ENCODE measurements at places on chromosomes 2 and 18.

DNA sequence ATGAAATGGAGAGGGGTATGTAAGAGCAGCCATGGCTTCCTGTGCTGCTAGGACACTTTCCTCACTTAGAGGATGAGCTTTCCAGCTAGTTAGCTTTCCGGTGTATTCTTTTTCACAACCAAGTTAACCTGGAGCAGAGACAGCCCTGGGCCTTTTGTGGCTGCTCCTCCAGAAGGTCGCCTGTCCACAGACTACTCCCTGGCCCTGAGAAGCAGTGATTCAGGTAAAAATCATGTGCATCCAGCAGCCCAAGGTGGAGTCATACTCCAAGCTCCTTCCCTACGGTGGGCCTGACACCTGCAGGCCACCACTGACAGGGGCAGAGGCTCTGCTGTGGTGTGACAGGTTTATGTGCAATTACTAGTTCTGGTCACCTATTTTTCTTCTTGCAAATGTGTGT is 187.2 kb downstream of the ANKRD30B start:
- DNase-seq: no peak
- H3K27ac ChIP-seq: no peak overlapping the region
- H3K36me3 ChIP-seq: no peaks in the 10 kb centered on the region
- H3K4me1 ChIP-seq: no peaks in the 10 kb centered on the region
- no peak overlapping the region for H3K4me3 ChIP-seq

GRCh38 chr2:186017278-186017677 is 278.7 kb downstream of the FSIP2 start:
- H3K27me3 ChIP-seq: no peaks in the 10 kb centered on the region
- no peak overlapping the region for H3K27ac ChIP-seq
- no peaks in the 10 kb centered on the region for H3K4me1 ChIP-seq
- no peak for DNase-seq

DNA sequence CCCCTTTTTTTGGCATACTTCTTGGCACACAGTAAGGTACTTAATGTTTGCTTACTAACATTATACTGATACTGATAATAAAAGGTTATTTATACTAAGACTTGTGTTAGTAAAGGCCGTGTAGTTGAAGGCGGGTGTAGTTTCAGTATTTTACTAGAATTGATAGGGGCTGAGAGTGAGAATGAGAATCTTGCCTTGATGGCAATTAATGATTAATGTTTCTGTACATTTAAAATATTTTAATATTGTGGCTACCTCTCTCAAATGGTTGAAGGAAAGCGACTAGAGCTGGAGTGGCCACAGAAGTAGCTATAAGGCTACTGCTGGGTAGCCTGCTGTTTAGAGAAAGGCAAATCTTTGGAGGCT is 29.3 kb downstream of the PELI1 start:
- H3K4me1 ChIP-seq: peaks cover 2% of the 10 kb centered on the region
- no peak for DNase-seq
- H3K27me3 ChIP-seq: no peaks in the 10 kb centered on the region
- no peak overlapping the region for H3K4me3 ChIP-seq

DNA sequence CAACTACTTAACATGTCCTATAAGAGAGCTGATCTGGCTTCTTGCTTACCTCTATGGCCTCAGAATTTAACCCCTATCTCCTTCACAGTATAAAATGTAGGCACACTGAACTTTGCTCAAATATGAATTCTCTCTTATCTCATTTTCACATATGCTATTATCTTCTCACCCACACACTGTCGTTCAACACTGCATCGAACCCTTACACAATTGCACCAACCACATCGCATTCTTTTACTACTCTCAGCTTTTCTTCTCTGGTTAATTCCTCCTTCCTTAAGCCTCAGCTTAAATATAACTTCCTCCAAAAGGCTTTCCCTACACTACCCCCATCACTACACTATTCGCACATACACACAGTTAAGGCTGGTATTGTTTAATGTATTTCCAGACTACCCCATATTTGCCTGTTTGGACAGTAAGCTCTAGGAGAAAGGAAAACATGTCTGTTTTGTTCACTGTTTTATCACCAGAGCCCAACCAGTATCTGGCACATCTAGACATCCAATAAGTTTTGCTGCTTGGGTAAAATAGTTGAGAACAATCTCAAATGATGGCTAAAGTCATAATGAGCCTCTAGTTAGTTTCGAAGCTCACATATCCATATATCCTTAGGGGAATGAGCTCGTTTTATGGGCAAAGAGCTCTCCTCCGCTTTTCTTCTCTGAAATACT is 47.7 kb downstream of the HIBCH start:
- no peak overlapping the region for H3K4me3 ChIP-seq
- DNase-seq: no peak
- H3K27me3 ChIP-seq: no peaks in the 10 kb centered on the region
- H3K4me1 ChIP-seq: no peaks in the 10 kb centered on the region
- no peak overlapping the region for H3K27ac ChIP-seq
- no peaks in the 10 kb centered on the region for H3K36me3 ChIP-seq

DNA sequence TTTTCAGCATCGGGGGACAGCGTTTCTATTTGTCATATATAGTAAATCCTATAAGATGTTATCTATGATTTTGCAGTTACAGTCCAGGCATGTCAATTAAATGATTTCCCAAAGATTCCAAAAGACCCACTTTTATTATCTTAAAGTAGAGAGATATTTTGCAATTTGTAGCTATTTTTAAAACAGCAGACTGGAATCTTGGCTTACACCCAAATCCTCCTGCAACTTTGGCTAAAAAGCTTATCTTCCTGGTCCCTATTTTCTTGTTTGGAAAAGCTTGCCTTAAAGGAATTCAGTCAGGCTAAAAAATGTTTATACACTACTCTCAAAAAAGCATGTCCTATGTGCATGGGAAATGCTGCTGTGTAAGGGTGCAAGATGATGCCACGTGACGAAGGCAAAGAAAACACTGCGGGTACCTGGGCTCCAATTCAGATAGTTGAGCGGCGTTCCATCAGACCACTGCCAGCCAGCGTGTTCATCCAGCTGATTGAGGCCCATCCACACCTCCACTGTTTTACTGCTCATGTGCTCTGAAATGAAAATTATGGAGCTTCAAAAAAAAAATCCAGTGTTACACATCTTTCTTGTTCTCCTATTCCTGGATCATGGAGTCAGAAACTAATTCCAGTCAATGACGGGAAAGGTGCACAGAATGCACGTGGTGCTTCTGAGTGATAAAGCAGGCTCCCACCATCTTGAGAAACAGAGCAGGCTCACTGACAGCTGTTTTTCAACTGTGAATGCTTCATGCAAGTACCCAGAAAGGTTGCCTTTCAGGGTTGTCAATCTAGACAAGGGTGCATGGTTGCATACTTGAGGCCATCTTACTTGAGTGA is 33.8 kb downstream of the PLA2R1 start:
- H3K36me3 ChIP-seq: no peaks in the 10 kb centered on the region
- H3K27me3 ChIP-seq: peaks cover 2% of the 10 kb centered on the region
- H3K4me1 ChIP-seq: no peaks in the 10 kb centered on the region
- DNase-seq: no peak

DNA sequence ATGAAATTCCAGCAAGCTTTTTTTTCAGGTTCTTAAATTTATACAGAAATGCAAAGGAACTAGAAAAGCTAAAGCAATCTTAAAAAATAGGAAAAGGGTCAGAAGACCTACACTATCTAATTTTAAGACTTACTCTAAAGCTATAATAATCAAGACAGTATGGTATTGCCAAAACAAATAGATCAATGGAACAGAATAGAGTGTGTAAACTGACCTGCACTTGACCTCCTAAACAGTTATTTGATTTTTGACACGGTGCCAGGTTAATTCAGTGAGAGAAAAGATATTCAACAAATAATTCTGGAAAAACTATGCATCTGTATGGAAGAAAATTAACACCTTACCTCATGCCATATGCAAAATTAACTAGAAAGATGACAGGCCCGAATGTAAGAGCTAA is 73.6 kb downstream of the OLA1 start:
- no peak overlapping the region for H3K27ac ChIP-seq
- peaks cover 12% of the 10 kb centered on the region for H3K36me3 ChIP-seq
- DNase-seq: no peak
- H3K27me3 ChIP-seq: no peaks in the 10 kb centered on the region
- no peak overlapping the region for H3K4me3 ChIP-seq

DNA sequence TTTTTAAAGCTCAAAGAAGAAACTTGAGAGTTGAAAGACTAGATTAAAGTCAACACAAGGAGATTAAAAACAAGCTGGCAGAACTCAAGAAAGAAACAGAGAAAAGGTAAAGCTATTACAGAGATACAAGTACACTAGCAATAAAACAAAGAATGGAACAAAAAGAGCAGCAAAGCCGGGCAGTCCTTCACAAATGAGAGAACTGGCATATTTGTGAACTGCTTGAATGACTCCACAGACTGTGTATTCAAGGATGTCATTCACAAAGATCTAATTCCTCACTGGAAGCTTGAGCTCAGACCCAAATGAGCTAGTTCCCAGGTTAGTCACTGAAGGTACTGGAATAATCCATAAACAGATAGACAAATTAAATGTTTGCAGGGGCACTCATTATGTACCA is 318.0 kb downstream of the MYCN start:
- H3K36me3 ChIP-seq: no peaks in the 10 kb centered on the region
- H3K27me3 ChIP-seq: no peaks in the 10 kb centered on the region
- peaks cover 10% of the 10 kb centered on the region for H3K4me1 ChIP-seq
- DNase-seq: no peak
- H3K27ac ChIP-seq: no peak overlapping the region
- no peak overlapping the region for H3K4me3 ChIP-seq

GRCh38 chr2:205217004-205217403 is 465.3 kb upstream of the NRP2 start:
- no peaks in the 10 kb centered on the region for H3K36me3 ChIP-seq
- H3K27ac ChIP-seq: no peak overlapping the region
- no peaks in the 10 kb centered on the region for H3K27me3 ChIP-seq
- no peaks in the 10 kb centered on the region for H3K4me1 ChIP-seq
- no peak for DNase-seq

DNA sequence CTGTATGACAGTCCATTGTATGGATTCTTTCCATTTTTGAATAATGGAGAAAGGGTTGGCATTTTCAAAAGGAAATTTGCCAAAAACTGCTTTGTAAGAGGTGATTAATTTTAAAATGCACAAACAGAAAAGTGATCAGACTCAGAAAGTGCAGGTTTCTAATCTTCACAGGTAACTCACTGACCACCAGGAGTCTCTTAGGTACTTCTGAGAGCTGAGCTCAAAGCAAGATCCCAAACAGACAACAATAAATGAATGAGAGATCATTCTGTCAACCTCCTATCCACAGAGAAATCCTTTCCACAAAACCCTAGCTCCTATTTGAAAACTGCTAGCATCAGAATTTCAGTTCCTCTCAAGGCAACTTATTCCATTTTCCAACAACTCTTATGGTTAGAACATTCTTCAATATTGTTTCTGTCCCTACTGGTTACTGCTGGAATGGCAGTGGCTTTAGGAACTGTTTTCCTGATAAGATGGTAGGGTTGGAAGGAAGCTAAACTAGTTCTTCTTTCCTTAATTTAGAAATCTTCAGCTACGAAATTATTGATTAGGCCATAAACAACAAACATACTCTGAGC is 20.6 kb upstream of the HAAO start:
- no peaks in the 10 kb centered on the region for H3K27me3 ChIP-seq
- no peak for DNase-seq
- H3K36me3 ChIP-seq: no peaks in the 10 kb centered on the region
- H3K4me3 ChIP-seq: no peak overlapping the region

DNA sequence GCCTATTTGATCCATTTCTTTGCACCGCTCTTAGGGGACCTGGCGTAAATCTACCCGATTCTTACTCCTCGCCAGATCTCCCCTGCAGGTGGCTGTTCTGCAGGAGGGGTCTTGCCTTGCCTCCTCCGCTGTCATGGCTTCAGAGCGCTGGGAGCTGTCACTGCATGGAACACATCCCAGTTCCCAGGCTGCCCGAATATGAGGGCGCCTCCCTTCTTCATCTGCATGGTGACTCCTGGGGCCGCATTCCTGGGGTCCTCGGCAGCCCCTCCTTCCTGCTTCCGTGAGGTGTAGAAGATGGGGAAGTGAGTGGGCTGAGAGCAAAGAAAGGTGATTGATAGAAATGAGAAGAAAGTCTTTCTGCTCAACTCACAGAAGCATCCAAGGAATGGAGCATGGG is 27.3 kb upstream of the COPS8 start:
- H3K4me1 ChIP-seq: peaks cover 7% of the 10 kb centered on the region
- no peaks in the 10 kb centered on the region for H3K36me3 ChIP-seq
- no peak overlapping the region for H3K27ac ChIP-seq
- no peak for DNase-seq
- no peaks in the 10 kb centered on the region for H3K27me3 ChIP-seq

- H3K4me1 ChIP-seq: no peaks in the 10 kb centered on the region
- DNase-seq: no peak
- H3K36me3 ChIP-seq: no peaks in the 10 kb centered on the region
- H3K27ac ChIP-seq: no peak overlapping the region
- no peaks in the 10 kb centered on the region for H3K27me3 ChIP-seq
These were observed 91.4 kb upstream of the TACR1 start for GRCh38 chr2:75290600-75291150.

- H3K36me3 ChIP-seq: no peaks in the 10 kb centered on the region
- H3K27ac ChIP-seq: no peak overlapping the region
- no peaks in the 10 kb centered on the region for H3K4me1 ChIP-seq
- H3K4me3 ChIP-seq: no peak overlapping the region
- H3K27me3 ChIP-seq: no peaks in the 10 kb centered on the region
- no peak for DNase-seq
These were observed 67.2 kb downstream of the PTRHD1 start for GRCh38 chr2:24725956-24726355.

- H3K27me3 ChIP-seq: no peaks in the 10 kb centered on the region
- peaks cover 49% of the 10 kb centered on the region for H3K36me3 ChIP-seq
- no peak for DNase-seq
- no peak overlapping the region for H3K4me3 ChIP-seq
- H3K27ac ChIP-seq: no peak overlapping the region
These were observed 52.8 kb downstream of the CHMP3 start for GRCh38 chr2:86510436-86510933.

DNA sequence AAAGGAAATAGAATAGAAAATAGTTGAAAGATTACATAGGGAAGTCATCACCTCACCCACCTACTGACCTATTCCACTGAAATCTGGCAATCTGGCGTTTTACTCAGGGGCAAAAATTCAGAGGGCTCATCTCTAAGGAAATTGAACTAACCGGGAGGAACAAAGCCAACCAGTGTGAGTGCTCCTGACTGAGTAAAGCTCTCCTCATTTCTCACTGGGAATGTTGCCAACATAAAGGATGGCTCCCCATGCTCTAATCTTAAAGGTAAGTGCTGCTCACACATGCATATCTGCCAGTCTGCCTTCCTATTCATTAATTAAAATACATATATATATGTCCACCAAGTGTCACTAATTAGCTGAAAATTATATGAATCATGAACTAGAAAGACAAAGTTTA is 13.5 kb upstream of the DOK6 start:
- no peaks in the 10 kb centered on the region for H3K27me3 ChIP-seq
- H3K4me3 ChIP-seq: no peak overlapping the region
- no peak overlapping the region for H3K27ac ChIP-seq
- no peaks in the 10 kb centered on the region for H3K36me3 ChIP-seq

DNA sequence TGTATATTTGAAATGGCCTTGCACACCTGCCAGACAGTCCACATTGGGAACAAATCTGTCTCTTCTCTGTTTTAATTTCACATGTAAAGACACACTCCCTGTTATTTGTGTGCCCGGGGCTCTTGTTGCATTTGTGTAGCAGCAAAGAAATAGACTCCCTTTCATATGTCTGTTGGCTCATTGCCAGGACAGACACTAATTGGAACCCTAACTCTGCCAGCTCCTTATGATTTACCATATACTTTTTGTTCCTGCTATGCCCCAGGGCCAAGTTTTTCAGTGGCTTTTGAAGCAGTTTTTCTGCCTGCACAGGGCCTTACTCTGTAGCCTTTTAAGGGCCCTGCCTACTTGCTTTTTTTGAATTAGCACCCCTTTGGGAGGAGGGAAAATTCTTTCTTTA is 396.9 kb downstream of the DLGAP1 start:
- no peaks in the 10 kb centered on the region for H3K27me3 ChIP-seq
- no peaks in the 10 kb centered on the region for H3K4me1 ChIP-seq
- no peak overlapping the region for H3K27ac ChIP-seq
- H3K4me3 ChIP-seq: no peak overlapping the region
- H3K36me3 ChIP-seq: no peaks in the 10 kb centered on the region

Data from neuronal stem cell (in vitro differentiated cells).